ENCODE measurements at places on chromosomes 5 and 9. TPM values are rescaled to one million over a fixed set of nuclear protein-coding genes. Genes with fewer than 3 reads are reported as not detected.
A peak's percentile ranks its signal among the peaks of the same experiment; 100 is the strongest.

- peaks cover 5% of the 10 kb centered on the region for H3K27me3 ChIP-seq
- no peak for DNase-seq
- no peak overlapping the region for H3K4me3 ChIP-seq
- H3K4me1 ChIP-seq = no peaks in the 10 kb centered on the region
- H3K36me3 ChIP-seq = no peaks in the 10 kb centered on the region
These were observed 64.1 kb downstream of the ZFAND5 start for GRCh38 chr9:72300873-72301272.

Gene RETREG1
- not detected for total RNA-seq

GRCh38 chr5:6632324-6632887 lies 438 bp downstream of the NSUN2 start:
- peaks cover 19% of the 10 kb centered on the region for H3K36me3 ChIP-seq
- peak overlapping the region; percentile 89 for H3K4me3 ChIP-seq
- DNase-seq = no peak
- peaks cover 11% of the 10 kb centered on the region for H3K4me1 ChIP-seq

DNA sequence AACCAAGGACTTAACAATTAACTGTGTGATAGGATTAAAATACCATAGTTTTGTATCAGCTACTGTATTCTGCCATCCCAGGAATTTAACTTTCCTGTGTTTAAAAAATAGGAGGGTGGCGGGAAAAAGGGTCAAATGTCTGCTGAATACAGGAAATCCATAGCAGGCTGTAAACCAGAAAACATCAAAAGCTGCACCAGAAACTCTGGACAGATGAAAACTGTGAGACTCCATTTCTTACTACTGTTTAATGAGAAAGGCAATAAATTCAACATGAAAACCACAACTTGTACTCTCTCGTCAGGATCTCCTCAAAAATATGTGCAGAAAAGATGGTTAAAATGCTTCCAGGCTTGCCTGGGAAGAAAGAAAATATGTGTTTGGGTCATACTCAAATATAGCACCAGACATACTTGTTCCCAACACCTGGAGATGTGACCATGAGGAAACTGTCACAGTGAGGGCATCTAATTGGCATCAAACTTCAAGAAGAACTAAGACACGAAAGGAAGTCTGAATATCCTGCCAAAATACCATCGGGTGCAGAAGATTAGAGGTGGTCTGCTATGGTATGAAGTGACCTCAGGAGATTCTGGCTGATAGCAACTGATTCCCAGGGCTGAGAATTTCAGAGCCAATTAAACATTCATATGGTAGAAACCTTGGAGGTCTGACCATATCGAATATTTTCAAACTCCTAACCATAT lies 164.7 kb upstream of the TARS1 start:
- H3K4me1 ChIP-seq = peaks cover 9% of the 10 kb centered on the region
- no peak overlapping the region for H3K27ac ChIP-seq
- no peaks in the 10 kb centered on the region for H3K36me3 ChIP-seq
- H3K27me3 ChIP-seq = no peaks in the 10 kb centered on the region
- H3K4me3 ChIP-seq = no peak overlapping the region
